ENCODE measurements at places on chromosomes 12 and 14.

GRCh38 chr12:124737040-124737419 lies 126.6 kb downstream of the SCARB1 start:
- no peak for DNase-seq

GRCh38 chr12:60836651-60837050 lies 1240.8 kb downstream of the SLC16A7 start:
- DNase-seq: no peak

DNA sequence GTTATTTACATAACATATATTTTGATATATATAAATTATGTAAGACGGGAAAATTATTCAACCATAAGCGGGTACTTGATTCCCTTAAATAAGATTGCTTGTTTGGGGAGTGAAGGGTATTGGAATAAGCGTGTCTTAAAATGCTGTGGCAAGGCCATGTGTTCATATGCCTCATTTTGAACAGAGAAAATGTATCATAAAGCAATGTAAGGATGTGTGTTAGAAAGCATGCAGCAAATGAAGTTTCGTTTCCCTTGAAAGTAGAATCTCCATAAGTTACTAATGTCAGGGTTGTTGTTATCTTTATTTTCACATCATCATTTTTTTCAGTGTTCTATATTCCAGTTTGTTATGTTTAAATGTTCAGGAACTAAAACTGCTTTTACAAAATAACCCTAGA lies 465.6 kb downstream of the FOXG1 start:
- DNase-seq: no peak

DNA sequence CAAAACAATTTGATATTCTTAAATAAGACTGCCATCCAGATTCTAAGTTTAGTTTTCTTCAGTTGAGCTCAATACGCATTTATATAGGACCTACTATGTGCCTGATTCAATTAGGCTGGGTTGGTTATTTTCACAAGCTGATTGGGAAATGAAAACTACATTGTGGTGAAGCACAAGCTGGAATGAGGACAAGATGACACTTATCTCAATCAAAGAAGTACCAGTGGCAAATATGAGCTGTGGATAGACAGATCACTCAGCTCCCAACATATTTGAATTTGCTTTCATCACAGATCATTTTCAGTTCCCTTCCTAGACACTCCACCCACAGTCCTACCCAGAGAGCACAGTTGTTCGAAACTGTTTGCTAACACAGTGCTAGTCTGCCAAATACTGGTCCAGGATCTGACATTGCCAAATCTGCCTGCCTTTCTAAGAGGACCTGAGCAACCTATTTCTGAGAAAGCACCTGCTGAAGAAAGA lies 74.7 kb downstream of the LLPH start:
- DNase-seq: peak; percentile 60

All from inflammatory macrophage treated with lipopolysaccharide for 1 hour (primary cell).